Cortex of kidney (tissue), 1 donor: ENCODE measurements at places on chromosomes 6 and 20.

DNA sequence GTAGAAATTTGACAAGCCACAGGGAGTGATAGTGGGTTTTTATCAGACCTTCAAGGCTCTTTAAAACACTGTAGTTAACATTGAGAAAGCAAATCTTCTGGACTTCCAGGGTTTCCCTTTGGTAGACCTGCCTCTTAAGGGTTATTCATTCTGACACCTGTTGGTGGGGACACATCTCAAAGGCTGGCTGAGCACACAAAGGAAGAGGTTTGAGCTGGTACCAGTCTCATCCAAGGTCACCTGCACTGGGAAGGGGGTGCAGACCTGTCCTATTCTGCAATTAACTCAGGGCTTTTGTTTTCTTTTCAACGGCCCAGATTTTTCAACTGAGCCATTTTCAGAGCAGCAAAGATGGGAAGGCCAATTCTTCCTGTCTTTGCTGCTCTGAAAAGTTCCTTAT is 45.6 kb downstream of the EDN1 start:
- no peak for DNase-seq

GRCh38 chr20:20894280-20894679 is 181.8 kb upstream of the RALGAPA2 start:
- no peak for DNase-seq

DNA sequence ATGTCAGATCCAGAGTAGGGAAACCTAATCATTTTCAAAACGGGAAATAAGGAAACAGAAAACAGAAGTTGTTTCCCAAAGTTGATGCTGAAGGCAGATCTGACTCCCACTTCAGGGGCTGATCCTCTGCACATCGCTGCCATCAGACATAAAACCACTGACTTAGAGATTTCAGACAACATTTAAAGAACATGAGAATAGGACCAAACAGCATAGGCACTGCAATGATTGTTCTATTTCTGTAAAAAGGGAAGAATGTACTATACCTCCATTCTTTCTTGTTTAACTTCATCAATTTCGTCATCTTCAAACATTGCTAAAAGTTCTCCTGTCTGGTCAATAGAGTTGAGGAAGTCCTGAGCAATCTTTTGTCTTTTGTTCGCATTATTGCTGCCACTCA is 324.7 kb upstream of the RUNX2 start:
- DNase-seq = no peak

DNA sequence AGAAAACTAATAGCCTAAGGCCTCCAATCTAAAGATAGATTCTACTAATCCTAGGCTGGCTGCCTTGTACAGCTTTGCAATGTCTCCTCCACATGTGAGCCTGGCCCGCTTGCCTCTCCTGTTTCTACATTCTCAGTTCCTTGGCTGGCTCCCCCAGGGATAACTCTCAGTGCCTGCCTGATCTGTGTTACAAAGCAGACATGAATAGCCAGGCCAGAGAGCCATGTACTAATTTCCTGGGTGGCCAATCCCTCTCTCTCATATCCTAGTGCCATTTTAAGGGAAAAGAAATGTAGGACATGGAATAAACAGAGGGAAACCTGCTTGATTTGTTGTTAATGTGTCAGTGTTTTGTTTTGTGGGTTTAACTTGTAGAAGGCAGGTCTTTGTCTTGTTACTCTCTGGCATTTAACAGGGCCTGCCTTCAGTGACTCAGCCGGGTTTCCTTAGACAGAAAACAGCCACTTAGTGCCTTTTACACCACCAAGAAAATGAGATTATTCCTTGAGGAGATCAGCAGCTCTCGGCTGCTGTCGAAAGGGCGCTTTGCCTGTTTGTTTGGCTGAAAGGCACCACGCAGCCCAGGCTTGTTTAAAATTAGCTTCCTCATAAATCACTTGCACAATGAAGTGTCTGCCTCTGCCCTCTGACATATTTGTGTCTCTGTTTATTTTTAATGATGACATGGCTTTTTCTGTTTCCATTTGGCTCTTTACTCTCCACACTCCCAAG is 702.7 kb downstream of the MAFB start:
- no peak for DNase-seq

DNA sequence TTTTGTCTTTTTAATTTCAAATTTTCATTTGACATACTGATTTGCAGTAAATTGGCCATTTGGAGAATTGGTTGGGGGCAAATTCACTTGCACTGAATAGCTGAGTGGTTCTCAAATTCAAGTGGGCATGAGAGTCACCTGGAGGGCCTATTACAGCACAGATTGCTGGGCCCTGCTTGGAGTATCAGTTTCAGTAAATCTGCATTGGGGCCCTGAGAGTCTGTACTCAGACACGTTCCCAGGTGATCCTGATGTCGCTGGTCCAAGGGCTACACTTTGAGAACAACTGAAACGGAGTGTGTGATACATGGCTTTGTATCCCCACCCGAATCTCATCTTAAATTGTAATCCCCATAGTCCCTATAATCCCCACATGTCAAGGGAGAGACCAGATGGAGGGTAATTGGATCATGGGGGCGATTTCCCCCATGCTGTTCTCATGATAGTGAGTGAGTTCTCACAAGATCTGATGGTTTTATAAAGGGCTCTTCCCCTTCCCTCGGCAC is 115.9 kb downstream of the KLHL32 start:
- no peak for DNase-seq

- no peak for DNase-seq
Observed at GRCh38 chr20:50141811-50142561, 11.5 kb downstream of the PEDS1 start.

DNA sequence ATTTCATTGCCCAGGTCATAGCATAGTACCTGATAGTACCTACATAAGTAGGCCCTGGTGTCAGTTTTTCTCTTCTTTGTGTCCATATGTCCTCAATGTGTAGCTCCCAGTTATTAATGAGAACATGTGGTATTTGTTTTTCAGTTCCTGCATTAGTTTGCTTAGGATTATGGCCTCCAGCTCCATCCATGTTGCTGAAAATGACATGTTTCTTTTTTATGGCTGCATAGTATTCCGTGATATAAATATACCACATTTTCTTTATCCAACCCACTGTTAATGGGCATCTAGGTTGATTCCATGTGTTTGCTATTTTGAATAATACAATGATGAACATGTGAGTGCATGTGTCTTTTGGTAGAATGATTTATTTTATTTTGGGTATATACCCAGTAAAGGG is 641.6 kb downstream of the RFPL4B start:
- no peak for DNase-seq

GRCh38 chr20:14992153-14992552 is 654.7 kb upstream of the FLRT3 start:
- no peak for DNase-seq

DNA sequence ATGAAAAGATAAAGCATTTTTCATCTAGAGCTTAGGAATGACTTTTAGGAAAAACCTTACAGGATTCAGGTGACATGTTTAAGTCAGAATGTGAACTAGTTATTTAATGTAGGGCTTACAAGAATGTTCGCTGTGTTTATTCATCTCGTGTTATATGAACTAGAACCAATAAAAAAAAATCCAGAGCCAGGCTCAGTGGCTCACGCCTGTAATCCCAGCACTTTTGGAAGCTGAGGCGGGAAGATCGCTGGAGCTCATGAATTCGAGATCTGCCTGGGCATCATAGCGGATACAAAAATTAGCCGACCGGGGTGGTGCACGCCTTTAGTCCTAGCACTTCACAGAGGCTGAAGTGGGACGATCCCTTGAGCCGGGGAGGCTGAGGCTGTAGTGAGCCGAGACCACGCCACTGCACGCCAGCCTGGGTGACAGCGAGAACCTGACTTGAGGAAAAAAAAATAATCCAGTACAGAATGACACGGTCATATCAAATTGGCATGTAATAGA is 46.3 kb downstream of the OR2B2 start:
- DNase-seq = no peak

DNA sequence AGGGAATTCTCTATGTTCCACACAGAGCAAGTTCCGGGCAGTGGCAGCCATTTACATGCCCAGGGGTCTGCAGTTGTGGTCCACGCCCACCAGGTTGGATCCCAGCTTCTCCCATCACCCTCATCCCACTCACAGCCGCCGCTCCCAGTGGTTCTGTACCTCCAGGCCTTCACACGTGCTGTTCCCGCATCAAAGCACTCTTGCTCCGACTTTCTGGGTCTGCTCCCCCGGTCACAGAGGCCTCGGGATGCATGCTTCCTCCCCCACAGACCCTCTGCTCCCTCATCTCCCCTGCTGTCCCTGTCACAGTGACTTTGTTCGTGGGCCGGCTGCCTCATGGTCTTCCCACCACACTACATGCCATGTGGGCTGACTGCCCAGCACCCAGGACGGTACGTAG is 332.5 kb downstream of the TAF4 start:
- no peak for DNase-seq

GRCh38 chr6:118186672-118187567 is 279.9 kb downstream of the SLC35F1 start:
- DNase-seq = no peak

DNA sequence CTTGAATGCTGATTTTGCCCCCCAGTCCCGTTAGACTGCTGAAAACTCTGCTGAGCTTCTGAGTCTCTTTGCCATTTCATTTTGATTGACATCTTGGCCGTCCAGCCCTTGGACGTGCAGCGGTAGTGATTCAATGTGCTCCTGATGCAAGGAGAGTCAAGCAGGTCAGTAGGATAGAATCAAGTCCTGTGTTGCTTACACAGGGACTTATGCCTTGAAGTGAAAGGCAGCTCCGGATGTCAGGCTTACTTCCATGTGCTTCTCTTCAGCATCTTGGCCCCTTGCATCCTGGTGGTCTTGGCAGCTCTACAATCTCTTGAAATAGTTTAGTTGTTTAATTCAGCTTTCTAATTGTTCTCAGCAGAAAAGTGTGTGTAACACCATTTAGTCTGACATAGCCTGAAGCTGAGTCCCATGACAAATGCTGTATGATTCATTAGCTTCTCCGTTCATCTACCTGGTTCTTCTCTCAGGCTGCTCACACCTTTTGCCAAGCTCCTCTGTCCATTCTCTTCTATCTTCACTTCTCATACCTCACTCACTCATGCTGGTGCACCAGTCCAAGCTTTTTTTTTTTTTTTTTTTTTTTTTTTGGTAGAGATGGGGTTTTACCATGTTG is 76.0 kb downstream of the EZR start:
- DNase-seq = no peak

- DNase-seq = no peak
Observed at GRCh38 chr6:45896783-45897441, 118.7 kb downstream of the CLIC5 start.

GRCh38 chr6:103326760-103327757 is 1532.7 kb downstream of the HACE1 start:
- no peak for DNase-seq

- DNase-seq = no peak
Observed at GRCh38 chr20:20102163-20102562, 49.8 kb downstream of the CFAP61 start.

DNA sequence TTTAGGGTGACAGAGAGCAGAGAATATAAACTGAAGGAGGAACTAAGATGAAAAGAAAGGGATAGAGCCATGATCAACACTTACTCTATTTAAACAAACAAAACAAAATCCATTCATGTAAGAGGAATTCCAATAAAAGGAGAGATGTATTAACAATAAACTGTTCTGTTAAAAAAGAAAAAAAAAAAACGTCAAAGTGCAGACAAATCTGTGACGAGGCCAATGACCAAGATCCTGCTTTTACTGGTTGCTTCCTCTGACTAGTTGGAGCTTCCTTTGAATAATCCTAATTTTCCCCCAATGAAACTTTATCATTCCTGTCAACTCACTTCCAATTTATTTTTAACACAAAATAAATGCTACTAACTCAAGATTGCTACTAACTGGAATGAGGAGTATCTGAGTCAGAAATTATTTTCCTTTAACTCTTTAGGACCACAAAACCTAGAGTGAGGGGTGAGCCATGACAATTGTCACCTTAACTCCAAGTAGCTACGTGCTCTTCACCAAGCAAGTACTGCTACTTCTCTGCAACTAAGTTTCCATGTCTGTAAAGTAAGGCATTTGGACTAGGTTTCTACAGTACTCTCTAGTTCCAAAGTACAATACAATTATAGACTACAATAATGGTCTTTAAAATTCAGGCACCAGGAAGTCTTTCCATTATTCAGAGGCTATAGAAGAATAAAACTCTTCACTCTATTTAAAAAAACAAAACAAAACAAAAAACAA is 152.0 kb downstream of the PTPRK start:
- DNase-seq = no peak

DNA sequence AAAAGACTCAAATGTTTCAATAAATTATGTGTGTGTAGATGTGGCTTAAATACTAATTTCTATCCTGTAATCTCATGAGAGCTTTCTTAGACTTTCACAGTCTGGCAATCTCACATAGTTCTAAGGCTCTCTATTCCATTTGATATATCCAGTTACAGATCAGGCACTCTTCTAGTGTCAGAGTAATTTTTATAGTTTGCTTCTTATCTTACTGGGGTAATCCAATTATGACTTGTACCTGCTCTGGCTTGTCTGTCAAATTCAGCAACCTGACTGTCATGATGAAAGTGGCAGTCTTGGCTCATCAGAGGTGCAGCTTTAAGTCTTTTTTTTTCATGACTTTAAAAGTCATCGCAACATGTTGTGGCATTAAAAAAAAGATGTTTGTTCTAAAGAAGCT is 513.2 kb upstream of the MAN1A1 start:
- DNase-seq = no peak

DNA sequence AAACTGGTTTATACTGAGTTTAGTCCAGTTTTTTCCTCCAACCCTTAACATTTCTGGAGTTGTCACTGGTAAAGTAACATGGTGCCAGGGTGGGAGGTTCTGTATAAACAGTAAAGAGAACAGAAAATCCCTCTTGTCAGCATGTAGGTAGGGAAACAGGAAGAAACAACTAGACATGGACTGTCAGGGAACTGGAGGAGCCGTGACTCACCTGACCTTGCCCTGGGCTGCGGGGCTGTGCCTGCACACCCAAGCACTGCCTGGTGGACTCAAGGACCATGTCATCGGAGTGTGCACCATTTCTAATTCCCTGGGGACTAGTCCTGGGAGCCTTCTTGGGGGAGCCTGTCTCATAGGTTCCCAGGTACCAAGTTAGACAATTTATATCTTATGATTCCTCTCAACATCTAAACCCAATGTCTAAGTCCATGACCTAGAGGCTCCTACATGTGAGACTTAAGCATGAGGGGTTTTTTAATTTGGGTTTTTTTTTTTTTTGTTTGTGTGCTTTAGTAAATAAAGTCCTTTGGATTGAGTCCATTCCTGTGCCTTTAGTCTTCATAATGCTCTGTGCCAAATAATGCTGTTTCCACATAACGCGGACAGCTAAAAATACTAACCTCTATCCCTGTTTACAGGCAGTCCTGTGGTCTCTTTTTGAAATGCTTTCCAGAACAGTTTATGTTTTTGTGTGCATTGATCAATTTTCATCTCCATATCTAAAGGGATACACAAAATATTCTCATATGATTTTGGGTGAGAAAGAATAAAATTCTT is 136.9 kb upstream of the SUPT3H start:
- no peak for DNase-seq

GRCh38 chr6:14017626-14018475 is 93.1 kb downstream of the RNF182 start:
- DNase-seq = no peak
